ENCODE measurements at places on chromosomes 2 and 18. TPM values are rescaled to one million over a fixed set of nuclear protein-coding genes. Genes with fewer than 3 reads are reported as not detected.
A peak's percentile ranks its signal among the peaks of the same experiment; 100 is the strongest.

- DNase-seq: no peak
Observed at GRCh38 chr2:72135921-72136320, 11.7 kb downstream of the CYP26B1 start.

GRCh38 chr2:100483895-100484294, 13.6 kb downstream of the NMS start:
- DNase-seq: no peak

DNA sequence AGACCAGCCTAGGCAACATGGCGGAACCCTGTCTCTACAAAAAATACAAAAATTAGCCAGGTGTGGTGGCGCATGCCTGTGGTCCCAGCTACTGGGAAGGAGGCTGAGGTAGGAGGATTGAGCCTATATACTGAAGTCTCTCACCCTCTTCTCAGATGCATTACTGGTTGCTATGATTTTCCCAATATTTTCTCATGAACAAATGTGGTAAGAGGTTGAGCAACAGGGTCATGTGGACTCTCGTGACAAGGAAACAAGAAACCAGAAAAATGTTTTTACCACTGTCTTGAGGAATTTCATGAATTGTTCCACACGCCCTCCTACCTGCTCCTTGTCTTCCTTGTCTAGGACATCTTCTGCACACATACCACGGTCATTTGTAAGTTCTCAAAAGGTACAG, 12.4 kb downstream of the LMAN2L start:
- no peak for DNase-seq

GRCh38 chr18:78816916-78817315, 162.7 kb upstream of the SALL3 start:
- no peak for DNase-seq

DNA sequence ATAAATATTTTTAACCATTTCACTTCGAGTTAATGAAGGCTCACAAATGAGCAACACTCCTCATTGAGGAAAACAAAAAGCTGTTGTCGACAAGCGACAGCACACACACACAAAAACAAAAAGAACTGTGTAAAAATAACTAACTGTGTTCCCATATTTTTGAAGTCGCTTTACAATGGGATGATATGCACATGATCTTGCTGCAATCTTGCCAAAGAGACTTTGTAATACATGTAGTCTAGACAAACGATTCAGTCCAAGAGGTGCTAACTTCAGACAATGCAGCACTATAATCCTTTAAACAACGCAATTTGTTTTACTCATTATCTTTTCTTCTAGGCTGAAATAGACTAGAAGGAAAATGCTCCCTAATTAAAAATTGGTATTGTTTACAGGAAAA, 7.2 kb upstream of the USP34 start:
- no peak for DNase-seq

DNA sequence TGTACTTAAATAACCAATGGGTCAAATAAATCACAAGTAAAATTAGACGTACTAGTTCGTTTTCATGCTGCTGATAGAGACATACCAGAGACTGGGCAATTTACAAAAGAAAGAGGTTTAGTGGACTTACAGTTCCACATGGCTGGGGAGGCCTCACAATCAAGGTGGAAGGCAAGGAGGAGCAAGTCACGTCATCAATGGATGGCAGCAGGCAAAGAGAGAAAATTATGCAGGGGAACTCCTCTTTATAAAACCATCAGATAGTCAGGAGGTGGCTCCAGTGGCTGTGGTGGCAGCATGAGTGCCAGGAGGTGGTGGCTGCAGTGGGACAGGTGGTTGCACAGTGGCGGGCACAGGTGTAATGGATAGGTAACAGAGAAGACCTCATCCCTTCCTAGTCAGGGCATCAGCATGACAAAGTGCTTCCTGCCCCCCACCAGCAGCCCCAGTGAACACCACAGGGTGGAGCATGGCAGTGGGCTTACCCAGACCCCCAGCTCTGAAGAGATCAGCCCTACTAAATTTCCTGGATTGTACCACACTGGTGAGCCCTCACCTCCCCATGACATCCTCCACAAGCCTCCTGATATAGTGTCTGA, 6.9 kb upstream of the CHST10 start:
- no peak for DNase-seq

Gene LRRC30
- polyA plus RNA-seq: 0.56 TPM

Gene AMER3
- 0.03 TPM for polyA plus RNA-seq

GRCh38 chr2:151721161-151721560, 13.1 kb downstream of the NEB start:
- DNase-seq: no peak

DNA sequence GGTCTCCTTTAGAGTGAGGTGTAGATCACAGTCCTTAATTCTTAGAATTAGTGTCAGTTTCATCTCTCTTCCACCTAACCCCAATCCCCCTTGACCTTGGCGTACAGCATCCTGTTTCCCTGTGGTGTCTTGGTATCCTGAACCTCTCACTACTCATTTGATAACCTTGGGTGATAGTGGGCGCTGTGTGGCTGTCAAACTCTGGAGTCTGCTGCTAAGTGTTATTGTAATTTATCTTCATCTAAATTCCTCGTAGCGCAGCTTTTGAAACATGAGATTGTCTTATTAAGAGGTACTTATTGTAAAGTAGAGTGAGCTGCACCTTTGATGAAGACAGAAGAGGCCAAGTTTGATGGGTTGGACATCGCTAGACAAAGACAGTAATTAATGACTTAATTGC, 222.6 kb upstream of the SPRED2 start:
- DNase-seq: no peak

Gene RND3
- 44.5 TPM for polyA plus RNA-seq

GRCh38 chr2:191318729-191319078, 73.5 kb downstream of the MYO1B start:
- no peak for DNase-seq

- DNase-seq: no peak
Observed at GRCh38 chr2:197914778-197915177, 110.4 kb downstream of the PLCL1 start.

Gene MBD1
- 78.9 TPM for polyA plus RNA-seq

- no peak for DNase-seq
Observed at GRCh38 chr2:187194049-187194448, 254.0 kb downstream of the CALCRL start.

GRCh38 chr2:197613509-197613987, 61.8 kb downstream of the RFTN2 start:
- DNase-seq: no peak

GRCh38 chr2:171564463-171564862, 42.2 kb downstream of the CYBRD1 start:
- no peak for DNase-seq

- no peak for DNase-seq
Observed at GRCh38 chr2:23506531-23507266, 121.7 kb downstream of the KLHL29 start.

DNA sequence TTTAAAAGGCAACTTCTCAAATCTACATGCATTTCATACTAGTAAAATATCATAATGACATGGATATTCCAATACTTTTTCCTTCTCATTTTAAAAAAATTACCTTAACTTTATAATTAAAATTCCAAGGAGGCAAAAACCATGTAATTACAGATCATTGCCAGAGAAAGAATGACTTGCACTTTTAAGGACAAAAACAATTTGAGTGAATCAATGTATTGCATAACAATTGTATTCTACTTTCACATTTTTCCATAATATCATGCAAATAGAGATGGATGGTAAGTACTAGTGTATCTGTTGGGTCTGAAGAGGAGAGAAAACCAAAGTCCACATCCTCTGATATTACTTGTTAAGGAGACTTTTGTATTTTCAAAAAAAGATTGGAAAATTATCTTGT, 89.5 kb upstream of the NCK2 start:
- DNase-seq: no peak

DNA sequence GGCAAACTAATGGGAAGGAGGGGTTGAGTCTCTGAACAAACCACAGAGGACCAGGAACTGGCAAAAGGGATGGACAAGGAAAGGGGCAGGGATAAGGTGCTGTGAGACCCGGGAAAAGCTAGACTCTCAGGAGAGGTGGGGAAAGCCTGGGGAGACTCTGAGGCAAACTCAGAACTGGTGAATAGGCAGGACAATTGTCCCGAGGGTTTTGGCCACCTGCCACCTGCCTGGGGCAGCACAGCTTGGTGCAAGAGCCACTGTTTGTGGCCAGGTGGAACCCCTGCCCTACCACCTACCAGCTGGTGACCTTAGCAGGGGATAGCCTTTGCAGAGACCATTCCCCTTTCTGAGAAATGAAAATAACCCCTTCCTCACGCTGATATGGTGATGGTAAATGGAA, 129.4 kb upstream of the ASB18 start:
- no peak for DNase-seq

GRCh38 chr18:43029414-43029813, 86.1 kb downstream of the RIT2 start:
- no peak for DNase-seq

- DNase-seq: no peak
Observed at GRCh38 chr2:121343191-121343590, 58.2 kb upstream of the TFCP2L1 start.

- DNase-seq: no peak
Observed at GRCh38 chr2:71063216-71063615, 5.2 kb upstream of the NAGK start.

DNA sequence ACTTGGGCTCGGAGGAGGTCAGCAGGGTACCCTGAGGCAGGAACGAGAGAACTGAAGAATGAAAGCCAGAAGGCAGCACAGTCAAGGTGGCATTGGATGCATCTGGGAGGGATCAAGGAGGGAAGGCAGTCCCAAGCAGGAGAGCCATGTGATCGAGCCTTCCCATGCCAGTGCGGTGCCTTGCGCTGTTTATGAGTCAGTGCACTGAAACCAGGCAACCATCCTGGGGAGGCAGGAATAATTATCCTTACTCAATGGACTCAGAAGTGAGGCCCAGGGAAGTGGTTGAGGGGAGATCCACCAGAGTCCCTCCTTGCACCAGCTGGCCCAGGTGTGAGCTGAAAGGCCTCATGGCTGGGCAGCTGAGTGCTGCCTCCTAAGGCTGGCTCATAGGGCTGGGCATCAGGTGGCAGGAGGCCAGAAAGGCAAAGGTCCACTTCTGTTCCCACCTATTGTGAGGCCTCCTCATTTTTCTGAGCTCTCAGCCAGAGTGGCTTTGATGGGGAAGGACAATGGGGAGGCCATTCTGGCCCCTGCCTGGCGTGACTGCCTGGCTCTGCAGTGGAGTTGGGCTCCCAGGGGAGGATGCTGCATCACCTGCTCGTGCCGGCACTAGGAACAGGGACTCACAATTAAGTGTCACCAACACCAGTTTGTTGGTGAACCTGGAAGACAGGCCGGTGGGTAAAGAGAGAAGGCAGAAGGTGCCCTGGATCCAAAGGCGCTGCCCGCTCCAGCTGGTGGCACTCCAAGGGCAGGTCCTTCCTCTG, 82.3 kb downstream of the TFCP2L1 start:
- DNase-seq: no peak

- DNase-seq: no peak
Observed at GRCh38 chr2:54551123-54551756, 95.1 kb downstream of the SPTBN1 start.

Gene SEPTIN2
- polyA plus RNA-seq: 612 TPM

Gene FSHR
- not detected for polyA plus RNA-seq

DNA sequence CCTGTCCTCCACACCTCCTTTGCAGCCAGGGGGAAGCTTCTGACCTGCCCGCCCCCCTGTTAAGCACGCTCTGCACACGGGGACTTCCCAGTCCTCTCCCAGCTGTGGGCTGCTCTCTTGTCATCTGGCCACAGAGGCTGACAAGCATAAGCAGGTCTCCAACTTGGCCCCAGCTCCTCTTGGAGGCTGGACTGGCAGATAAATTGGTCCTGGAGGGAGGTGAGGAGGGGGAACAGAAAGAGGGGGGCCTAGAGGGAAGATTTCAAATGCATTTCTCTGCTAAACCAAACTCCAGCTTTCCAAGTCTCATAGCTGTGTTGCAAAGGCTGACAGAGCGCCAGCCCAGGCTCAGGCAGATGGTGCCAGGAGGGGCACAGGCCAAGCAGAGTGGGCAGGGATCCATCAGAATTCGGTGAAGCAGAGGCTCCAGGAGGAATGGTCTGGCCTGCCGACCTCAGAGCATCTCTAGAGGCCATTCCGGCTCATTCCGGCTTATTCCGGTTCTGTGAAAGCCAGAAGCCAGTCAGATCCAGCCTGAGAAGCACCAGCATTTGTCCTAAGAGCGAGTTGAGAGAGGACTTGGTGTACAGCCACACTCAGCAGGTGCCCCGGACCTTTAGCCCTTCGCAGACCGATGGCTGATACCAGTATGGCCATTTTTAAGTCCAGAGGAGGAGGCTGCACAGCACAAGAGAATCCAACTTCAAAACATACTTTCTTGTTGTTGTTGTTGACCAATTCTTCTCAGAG, 508.9 kb upstream of the MYT1L start:
- no peak for DNase-seq

Gene DSC2
- polyA plus RNA-seq: 36.4 TPM

DNA sequence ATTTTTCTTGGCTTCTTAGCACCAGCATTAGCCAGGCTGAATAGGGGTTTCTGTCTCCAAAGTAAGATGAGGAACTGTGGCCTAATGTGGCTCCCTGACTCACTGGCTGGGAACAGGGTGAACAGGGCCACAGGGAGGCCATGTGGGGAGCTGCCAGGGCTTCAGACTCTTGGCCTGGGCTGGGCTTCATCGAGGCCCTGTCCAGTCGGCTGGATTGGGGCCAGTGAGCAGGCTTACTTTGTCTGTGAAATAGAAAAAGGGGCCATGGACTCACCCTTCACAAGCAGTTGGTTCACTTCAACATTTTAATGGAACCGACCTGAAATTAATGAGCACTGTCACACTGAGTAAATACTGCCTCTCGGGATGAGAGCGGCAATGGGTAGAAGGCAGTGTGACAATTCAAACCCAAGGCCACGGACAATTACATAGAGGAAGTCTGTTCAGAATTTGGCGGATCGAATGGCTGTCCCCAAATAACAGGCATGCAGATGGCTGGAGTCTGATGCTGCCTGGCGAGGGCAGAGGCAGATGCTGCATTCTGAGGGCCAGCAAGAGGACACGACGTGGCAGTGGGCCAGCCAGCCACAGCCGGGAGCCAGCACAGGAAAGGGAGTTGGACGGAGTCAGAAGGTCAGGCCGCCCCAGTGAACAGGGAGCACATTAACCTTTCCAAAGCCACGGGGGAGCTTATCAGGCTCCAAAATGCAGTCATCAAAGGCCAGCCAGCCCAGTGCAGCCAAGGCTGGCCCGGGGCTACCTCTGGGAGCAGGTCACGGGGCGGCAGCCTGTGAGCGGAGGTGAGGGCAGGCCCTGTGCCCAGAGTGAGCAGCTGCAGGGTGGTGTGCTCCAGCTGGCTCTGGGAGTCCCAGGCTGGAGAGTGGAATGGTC, 146.6 kb upstream of the REV1 start:
- peak; percentile 64 for DNase-seq

DNA sequence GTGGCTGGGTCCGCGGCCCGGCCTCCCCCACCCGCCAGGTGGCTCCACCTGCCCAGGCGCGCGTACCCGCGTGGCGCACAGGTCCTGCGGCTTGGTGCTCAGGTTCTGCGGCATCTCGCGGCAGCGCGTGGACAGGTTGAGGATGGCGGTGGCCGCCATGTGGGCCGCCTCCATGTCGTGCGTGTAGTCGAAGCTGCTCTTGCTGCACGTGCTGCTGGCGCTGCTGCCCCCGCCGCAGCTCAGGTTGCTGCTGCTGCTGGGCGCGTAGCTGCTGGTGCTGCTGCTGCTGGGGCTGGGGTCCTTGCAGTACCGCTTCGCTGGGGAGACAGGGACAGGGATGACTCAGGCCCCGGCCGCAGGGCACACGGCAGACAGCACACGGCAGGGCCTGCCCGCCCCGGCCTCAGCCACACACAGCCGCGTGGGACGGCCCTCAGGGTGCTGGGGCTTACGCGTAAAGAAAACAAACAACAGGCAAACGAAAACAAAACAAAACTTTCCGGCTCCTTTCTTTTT, 147.7 kb upstream of the PXDN start:
- no peak for DNase-seq

- no peak for DNase-seq
Observed at GRCh38 chr2:40034198-40034597, 255.1 kb upstream of the THUMPD2 start.

Gene CPO
- 1.7 TPM for polyA plus RNA-seq
